ENCODE measurements at places on chromosomes 1 and 21.
A peak's percentile ranks its signal among the peaks of the same experiment; 100 is the strongest.

- no peak for DNase-seq
These were observed 85.3 kb downstream of the MAP3K21 start for GRCh38 chr1:233412812-233413211.

GRCh38 chr1:150186789-150187559 lies 37.3 kb downstream of the PLEKHO1 start:
- DNase-seq = peak; percentile 80

DNA sequence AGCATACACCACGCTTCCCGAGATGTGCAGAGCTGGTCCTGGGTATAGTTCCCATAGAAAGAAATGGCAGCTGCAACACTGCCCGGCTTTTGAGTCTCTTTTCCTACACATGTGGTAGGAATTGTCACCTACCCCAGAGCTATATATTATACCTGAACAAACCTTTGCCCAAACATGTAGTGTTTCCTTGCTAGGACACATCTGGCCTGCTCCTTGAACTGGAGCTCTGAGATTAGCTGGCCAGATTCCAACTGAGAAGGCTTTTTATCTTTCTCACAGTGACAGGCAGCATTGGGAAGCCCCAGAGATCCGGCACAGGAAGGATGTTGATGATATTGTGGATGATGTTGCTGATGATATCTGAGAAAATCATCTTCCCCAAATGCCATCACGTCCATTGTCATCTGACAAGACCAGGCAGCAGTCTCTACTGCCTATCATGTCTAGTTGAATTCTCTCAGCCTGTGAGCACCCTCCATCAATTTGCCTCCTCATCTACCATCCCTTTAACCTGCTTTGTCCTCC lies 115.0 kb upstream of the SMYD2 start:
- peak; percentile 80 for DNase-seq

- DNase-seq = peak; percentile 77
These were observed 8.5 kb downstream of the GPA33 start for GRCh38 chr1:167081594-167082156.

GRCh38 chr1:171248841-171249240 lies 547 bp downstream of the FMO1 start:
- DNase-seq = no peak

- peak; percentile 88 for DNase-seq
These were observed 1.2 kb upstream of the KIRREL1 start for GRCh38 chr1:157992031-157992832.

DNA sequence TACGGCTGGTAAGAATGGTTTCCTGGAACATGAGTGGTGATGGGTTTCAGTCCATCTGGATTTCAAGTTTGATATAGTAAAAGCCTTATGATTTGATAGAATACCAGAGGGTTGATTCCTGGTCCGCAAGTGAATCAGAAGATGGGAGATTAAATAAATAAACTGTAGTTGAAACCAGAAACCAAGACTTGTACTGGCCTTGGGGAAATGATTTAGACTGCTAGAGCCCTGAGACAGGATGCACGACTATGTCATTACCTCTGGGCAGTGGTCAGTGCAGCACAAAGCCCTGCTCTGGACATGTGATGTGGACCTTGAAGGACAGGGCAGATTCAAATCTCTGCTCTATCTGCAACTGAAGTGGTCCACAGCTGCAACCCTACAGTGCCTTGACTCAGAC lies 15.6 kb upstream of the FMOD start:
- no peak for DNase-seq

- DNase-seq = no peak
These were observed 99.2 kb upstream of the BTG3 start for GRCh38 chr21:17711896-17712295.

DNA sequence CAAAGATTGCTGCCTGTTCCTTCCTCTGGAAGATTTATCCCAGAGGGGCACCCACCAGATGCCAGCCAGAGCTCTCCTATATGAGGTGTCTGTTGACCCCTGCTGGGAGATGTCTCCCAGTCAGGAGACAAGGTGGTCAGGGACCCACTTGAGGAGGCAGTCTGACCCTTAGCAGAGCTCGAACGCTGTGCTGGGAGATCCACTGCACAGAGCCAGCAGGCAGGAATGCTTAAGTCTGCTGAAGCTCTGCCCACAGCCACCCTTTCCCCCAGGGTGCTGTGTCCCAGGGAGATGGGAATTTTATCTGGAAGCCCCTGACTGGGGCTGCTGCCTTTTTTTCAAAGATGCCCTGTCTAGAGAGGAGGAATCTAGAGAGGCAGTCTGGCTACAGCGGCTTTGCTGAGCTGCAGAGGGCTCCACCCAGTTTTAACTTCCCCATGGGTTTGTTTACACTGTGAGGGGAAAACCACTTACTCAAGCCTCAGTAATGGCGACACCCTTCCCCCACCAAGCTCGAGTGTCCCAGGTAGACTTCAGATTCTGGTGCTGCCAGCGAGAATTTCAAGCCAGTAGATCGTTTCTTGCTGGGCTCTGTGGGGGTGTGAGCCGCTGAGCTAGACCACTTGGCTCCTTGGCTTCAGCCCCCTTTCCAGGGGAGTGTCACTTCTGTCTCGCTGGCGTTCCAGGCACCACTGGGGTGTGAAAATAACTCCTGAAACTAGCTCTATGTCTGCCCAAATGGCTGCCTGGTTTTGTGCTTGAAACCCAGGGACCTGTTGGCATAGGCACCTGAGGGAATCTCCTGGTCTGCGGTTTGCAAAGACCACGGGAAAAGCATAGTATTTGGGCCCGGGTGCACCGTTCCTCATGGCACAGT lies 51.1 kb upstream of the PDC start:
- DNase-seq = no peak

DNA sequence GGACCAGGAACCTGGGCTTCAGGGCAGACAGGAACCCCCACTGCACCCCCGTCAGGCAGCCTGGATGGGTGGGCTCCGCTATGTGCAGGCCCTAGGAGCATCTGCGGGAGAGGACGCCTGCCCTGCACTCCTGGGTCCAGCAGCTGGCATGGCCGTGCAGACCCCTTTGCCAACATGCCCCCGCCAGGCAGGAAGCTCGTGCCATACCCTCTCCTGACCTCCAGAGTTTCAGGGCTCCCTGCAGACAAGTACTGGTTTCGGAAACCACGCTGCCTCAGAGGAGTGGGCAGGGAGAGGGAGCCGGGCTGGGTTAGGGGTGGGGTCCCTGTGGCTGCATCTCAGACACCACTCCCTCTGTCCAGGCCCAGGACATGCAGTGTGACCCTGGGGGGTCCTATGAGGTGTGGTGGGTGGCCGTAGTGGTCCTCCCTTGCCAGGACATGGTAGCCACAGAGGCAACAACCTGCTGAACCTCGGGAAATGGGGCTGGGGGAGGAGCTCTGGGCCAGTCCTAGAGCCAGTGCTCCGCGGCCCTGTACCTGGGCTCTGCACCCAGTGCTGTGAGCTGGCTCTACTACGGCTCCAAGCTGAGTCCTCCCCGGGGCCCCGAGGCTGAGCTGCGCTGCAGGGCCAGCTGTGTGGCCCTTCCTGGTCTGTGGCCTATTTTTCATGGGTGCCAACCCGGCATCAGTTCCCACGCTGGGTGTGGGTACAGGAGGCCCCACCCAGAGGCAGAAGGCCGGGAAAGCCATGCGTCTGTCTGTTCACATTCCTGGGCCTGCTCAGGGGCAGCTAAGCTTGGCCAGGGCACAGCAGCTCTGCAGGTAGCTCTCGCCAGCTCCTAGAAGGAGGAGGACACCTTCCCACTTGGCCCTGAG lies 1.4 kb downstream of the PLEKHN1 start:
- DNase-seq = no peak

DNA sequence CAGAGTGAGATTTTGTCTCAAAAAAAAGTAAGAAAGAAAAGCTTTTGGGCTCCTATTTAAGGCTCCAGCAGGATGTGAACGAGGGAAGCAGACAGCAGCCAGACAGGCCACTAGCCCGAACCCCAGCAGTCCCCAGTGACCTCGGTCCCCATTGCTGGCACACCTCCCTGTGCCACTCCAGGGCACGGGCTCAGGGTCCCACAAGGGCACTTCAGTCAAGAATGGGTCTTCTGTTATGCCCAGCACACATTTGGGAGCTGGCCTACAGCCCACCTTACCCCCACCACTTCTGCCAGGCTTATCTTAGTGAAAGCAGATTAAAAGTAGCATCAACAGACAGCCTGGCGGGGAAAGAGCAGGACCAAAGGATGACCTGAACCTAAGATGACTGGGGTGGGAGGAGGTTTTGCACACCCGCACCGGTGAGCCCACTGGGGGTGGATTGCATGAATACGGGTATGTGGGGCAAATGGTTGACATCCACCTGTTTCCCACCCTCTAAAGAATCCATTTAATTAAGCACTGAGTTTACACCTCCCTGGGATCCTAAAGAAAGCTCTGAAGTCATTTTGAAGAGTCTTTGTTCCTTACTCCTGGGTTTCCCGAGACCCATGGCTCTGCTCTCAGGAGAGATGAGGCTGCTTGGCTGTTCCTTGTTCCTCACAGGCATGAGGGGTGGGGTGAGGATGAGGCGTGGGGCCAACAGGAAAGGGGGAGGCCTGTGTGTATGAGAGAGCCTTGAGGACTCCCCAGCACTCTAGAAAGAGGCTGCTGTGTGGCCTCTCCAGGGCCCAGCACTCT lies 4.7 kb downstream of the CHI3L1 start:
- DNase-seq = peak; percentile 89

- no peak for DNase-seq
These were observed 27.4 kb downstream of the RRP15 start for GRCh38 chr1:218312509-218312908.

DNA sequence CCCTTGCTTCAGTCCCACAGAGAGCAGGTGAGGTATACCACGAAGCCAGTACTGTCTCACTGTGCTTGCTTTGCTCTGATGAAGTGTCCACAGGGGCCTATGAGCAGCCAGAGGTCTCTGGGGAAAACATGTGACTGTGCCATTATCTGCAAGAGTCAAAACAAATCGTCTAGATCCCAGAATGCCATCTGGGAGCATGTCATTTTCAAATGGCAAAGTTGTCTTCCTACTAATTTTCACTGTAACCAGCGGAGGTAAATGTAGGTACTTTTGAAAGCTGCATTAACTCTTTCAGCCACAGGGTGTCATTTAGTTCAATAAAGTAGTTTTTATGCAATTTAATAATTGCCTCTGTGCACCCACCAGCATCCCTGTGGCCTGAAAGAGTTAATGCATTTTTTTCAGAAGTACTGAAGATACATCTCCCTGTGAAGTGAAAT lies 173.6 kb upstream of the SGIP1 start:
- peak; percentile 85 for DNase-seq

GRCh38 chr1:91697416-91697815 lies 188.5 kb downstream of the TGFBR3 start:
- DNase-seq = no peak

- DNase-seq = peak; percentile 85
These were observed 14.7 kb downstream of the JUN start for GRCh38 chr1:58768971-58769808.

- DNase-seq = no peak
These were observed 76.1 kb upstream of the CNIH3 start for GRCh38 chr1:224539971-224540370.

DNA sequence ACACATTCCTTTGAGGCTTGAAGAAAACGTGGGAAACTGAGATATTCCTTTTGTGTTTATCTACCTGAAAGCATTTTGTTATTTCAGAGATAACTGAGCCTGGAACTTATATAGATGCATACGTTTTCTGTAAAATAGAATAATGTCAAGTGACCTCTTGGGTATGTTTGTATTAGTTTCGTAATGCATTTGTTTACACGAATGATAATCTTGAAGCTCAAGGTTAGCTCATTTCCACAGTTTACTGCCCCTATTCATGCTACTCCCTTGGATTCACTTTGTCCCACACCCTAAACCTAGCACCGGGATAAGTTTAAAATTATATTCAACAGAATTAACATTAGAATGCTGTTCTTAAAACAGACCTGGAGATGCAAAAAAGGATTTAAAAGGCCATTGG lies 54.4 kb downstream of the MRPL39 start:
- no peak for DNase-seq

GRCh38 chr1:205505076-205505729 lies 734 bp downstream of the CDK18 start:
- DNase-seq = peak; percentile 83

GRCh38 chr21:27086186-27086585 lies 119.3 kb upstream of the ADAMTS5 start:
- no peak for DNase-seq

DNA sequence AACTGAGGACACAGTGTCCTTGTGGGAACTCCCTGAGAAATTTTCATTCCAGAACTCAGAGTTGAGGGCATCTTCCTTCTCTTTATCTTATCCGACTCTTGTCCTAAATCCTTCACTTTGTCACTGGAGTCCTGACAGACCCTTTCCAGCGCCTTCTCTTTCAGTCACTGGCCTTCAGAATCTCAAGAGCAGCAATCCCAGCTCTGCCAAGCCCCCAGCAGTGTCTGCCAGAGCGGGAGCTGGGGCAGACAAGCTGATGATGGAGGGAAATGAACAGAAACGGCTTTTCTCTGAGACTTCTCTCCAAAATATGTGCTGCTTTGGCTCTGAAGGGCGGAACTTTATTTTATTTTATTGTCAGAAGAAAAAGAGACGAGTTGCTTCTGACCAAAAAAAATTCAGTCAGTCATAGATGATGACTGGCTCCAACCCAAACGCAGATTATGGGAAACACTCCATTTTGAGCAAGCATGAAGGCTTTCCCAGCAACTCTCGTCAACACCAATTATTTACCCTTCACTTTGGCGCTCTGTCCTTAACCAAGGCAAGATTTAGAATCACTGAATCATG lies 32.2 kb downstream of the MIS18A start:
- no peak for DNase-seq

DNA sequence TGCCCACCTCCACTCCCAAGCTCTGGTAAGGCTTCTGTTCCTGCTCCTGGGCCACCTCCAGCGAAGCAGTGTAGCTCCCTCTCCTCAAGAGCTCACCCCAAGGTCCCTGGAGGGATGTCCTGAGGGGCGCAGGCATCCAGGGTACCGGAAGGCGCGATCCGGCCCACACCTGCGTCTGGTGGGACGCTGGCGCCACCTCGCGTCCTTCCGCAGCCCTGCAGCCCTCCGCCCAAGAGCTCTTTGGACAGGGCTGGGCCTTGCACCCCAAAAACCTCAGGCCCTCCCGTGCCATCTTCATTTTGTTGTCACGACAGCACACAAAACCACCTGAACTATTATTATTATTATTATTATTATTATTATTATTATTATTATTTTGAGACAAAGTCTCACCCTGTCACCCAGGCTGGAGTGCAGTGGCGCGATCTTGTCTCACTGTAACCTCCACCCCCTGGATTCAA lies 49.2 kb upstream of the PAX7 start:
- DNase-seq = peak; percentile 70

DNA sequence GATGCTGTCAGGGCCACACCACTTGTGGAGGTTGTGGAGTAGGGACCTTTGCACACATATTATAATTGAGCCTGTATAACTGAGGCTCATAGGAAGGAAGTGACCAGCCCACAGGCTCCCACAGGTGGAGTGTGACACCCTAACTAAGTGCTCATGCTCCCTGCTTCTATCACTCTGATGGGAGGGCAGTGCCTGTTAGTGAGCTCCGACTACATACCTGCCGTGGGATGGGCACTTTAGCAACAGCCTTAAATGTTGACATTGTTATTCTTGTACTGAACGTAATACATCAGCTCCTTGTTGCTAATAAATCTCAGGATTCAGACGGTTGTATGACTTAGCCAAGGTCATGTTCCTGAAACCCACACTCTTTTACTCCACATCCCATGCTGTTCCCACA lies 58.0 kb downstream of the BEND5 start:
- no peak for DNase-seq

- DNase-seq = no peak
These were observed 84.9 kb downstream of the LYST start for GRCh38 chr1:235781807-235782206.

- DNase-seq = no peak
These were observed 179.1 kb downstream of the FASLG start for GRCh38 chr1:172837816-172838679.
